A549 (cell line): ENCODE measurements at places on chromosomes 2 and 18.

DNA sequence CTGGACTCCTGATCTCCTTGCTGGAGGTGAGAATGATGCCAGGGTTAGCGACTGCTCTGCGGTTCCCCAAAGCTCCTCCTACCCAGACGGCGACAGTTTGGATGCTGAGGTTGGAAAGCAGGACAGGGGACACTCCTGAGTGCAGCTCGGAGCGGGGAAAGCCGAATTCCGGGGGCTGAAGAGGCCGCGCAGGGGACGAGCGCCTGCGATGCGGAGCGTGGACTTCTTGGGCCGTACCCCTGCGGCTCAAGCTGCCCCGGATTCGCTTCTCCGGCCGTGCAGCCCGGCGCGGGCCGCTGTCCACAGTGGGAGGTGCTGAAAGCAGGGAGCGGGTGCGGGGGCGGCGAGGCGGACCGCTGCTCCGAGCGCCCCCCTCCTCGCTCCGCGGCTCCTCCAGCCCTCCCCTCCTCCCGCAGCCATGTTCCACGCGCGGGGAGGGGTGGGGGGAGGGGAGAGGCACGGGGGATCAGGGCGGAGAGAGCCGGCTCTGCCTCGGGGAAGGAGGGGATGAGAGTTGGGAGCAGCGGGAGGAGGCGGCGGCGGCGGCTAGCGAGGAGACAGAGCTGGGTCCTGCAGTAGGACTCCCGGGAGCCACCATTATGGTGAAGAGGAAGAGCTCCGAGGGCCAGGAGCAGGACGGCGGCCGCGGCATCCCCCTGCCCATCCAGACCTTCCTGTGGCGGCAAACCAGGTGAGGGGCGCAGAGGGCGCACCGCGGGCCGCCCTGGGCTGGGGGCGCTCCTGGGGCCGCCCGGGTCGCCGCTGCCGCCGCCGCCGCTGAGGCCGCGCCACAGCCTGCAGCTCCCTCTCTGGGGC, at the start of gene UNC80:
TSS of gene UNC80 (plus strand) at position 359 of the 816 bp plus-strand sequence. CDS start at position 600, 241 bp downstream.
- peak; percentile 11 for DNase-seq

- DNase-seq: no peak
Observed at GRCh38 chr2:241933179-241933911, 63.8 kb downstream of the RTP5 start.

- no peak for DNase-seq
Observed at GRCh38 chr2:171287611-171288010, 126.9 kb upstream of the TLK1 start.

DNA sequence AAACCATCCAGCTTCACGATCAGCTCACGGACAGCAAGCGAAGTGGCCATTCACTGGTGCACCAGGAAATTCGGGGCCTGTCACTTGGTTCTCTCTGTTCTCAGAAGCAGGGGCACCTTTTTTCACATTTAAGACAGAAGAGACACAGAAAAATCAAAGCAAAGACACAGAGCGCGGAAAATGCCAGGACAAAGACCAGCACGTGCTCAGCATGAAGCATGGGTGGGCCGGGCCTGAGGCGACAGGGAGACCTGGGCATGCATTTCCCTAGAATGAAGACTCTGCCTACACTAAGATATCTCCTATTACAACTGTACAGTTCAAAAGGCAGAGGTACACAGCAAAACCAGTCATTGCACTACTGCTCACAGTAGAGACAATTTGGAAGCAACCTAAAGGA, 117.4 kb upstream of the ID2 start:
- no peak for DNase-seq

- DNase-seq: no peak
Observed at GRCh38 chr2:26727641-26728561, 35.4 kb downstream of the KCNK3 start.

DNA sequence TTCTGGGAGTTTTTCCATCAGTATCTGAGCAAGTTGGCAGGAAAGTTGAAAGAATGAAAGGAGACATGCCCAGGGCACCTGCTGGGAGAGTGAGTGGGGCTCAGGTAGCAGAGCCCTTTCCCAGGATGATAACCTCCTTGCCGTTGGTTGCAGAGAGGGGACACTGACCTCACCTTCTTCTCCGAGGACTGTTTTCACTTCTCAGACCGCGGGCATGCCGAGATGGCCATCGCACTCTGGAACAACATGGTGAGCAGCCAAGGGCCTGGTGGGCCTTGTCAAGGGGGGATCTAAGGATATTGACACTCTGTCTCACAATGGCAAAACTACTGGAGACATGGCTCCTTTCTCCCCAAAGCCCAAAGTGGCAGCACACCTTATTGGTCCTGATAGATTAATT, 118.8 kb upstream of the PPP1CB start:
- DNase-seq: no peak

GRCh38 chr2:46269001-46269400, 28.2 kb upstream of the EPAS1 start:
- DNase-seq: no peak

GRCh38 chr2:151544449-151544848, 134.7 kb downstream of the RIF1 start:
- DNase-seq: no peak

DNA sequence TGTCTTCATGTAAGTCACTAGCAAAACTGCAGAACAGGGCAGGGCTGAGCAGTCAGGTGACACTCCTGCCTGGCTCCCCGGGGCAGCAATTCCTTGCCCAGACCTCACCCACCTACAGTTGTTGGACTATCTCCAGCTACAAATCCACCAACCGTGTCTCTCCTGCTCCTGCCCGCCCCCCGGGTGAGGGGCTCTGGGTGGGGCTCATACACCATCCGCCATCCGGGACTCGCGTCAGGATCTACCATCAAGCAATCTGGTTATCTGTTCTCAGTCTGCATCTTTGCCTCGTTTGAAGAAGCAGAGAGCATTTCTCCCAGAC, 13.5 kb upstream of the GLI2 start:
- no peak for DNase-seq

- DNase-seq: no peak
Observed at GRCh38 chr2:68742626-68743415, 8.2 kb downstream of the ARHGAP25 start.

GRCh38 chr18:7436166-7436565, 130.9 kb upstream of the PTPRM start:
- DNase-seq: no peak

DNA sequence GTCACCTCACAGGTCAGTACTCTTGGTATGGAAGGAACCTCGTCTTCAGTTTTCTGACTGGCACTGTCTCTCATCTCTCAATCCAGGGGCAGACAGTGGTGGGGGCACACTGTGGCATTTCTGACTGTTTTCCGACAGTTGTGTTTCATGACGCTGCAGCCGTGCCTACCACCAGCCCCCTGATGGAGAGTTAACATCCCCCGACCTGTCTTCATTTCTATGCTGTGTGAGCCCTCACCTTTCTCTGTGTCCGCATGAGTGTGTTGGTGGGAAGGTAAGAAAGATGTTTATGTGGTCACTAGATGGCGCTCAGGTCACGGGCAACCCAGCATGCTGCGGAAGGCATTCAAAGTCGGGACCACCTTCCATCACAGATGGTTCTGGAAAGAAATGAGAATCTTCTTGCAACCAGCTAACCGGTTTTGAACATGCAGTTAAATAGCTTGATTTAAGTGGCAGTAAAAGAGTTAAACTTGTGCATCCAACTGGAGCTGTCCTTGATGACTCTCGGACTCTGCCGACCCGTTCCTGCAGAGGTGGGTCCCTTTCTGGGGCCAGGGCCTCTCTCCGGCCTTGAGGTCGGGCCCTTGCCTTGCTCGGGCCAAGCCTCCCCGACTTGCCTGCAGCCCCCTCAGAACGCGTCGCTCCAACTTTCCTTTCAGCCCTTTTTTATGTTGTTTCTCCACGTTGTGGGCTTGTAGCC, 92.4 kb downstream of the DYSF start:
- peak; percentile 78 for DNase-seq

GRCh38 chr2:26148501-26148900, 24.4 kb upstream of the GAREM2 start:
- no peak for DNase-seq

DNA sequence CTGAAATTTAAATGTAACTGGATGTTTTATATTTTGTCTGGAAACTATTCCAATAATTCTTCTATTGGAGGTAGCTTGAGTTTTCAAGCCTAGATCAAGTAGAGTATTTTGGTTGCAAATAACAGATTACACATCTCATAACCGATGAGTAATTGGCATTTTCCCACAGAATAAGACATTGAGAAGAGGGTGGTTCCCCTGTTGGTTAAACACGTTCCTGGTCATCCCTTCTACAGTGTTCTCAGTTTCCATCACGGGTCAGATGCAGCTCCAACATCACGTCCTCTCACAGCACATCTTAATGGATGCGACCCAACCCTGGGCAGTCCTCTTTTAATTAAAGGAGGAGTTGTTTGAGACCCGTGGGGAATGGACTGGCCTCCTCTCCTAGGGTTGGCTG, 149.0 kb upstream of the ZNF516 start:
- DNase-seq: no peak

- DNase-seq: no peak
Observed at GRCh38 chr2:50126845-50127244, 905.1 kb downstream of the NRXN1 start.

DNA sequence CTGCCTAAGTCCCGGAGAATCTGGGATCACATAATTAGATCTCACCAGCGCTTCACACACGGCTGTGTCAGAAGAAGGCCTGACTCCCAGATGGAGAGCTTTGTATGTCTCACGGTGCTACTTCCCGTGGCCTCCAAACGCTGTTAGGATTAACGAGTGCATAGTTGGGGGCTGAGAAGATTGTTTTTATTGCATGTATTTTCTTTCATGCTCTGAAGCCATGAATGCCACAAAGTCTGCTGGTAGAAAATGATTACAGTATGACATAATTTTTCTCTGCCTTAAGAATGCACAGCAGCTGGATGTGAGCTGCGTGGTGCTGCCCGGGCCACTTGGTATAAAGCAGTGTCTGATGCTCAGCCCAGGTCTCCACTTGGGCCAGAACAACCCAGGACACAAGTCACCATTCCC, 166.5 kb downstream of the SEPTIN10 start:
- no peak for DNase-seq

DNA sequence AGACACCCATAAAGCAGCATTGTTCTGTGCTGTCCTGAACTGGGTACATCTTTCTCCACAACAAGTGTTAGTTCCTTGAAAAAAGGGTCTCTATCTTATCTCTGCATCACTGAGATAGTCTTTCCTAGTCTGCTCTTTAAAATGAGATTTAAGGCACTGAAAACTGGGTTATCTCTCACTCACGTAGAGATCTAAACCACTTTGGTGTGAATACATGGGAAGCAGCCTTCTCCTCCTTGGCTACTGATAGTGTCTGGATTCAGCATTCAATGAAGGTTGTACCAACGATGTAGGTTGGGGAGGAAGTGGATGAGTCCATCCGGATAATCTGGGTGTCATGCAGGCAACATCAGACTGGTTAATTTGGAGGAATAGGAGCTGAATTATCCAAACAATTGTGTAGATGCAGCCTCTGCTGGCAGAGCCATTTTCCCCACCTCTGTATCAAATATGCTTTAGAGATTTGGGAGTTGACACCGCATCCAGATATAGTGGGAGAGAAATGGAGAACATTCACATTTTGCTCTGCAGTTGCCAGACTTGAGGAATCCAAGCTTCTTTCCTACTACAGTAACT, 15.9 kb upstream of the SIX3 start:
- DNase-seq: no peak

DNA sequence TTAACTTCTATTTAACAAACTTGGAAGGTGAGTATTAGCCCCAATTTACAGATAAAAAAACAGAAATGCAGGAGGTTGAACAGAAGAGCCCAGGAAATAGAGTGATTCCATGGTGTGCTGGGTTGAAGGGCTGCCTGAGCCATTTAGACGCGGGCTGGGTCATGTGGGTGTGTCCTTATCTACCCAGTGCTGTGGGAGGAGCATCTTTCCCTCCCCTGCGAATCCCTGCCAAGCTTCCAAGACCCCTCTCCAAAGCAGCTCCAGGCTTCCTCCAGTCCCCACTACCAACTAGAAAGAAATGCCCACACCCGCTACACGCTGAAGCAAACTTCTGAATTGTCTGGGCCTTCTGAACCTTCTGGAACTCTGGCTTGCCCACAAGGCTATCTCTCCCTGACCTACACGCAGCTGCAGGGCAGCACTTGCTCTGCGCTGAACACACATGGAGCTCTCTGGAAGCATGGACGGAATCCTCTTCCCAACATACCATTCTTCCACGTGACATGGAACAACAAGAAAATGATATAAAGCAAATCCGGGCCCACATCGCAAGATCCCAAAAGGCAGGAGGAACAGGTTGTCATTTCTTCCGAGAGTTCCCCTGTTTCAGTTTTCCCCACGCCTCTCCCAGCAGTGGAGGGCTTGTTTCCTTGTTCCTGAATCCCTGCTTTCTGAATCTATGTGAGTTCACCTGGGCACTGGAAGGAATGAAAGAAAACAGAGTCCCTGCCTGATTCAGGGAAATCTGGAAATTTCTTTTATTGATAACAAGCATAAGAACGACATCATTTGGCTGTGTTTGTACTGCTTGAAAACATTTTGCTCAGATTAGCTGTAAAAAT, 562.7 kb upstream of the ID2 start:
- no peak for DNase-seq

DNA sequence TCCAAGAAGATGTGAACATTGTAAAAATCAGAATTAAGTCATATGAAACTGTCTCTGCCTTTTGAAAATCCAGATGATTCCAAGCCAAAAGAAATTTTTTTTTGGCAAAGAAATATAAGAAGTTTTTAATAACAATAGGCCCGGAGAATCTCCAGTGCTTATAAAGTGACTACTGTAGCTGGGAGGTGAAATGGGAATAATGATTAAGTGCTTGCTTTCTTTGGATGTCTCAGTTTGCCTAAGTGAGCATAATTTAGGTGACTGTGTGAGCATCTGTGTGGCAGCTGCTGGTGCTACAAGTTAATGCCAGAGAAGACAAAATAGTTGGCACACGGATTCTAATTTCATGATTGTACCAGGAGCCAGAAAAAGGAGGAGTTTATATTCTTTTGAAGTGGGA, 185.0 kb downstream of the LTBP1 start:
- no peak for DNase-seq

DNA sequence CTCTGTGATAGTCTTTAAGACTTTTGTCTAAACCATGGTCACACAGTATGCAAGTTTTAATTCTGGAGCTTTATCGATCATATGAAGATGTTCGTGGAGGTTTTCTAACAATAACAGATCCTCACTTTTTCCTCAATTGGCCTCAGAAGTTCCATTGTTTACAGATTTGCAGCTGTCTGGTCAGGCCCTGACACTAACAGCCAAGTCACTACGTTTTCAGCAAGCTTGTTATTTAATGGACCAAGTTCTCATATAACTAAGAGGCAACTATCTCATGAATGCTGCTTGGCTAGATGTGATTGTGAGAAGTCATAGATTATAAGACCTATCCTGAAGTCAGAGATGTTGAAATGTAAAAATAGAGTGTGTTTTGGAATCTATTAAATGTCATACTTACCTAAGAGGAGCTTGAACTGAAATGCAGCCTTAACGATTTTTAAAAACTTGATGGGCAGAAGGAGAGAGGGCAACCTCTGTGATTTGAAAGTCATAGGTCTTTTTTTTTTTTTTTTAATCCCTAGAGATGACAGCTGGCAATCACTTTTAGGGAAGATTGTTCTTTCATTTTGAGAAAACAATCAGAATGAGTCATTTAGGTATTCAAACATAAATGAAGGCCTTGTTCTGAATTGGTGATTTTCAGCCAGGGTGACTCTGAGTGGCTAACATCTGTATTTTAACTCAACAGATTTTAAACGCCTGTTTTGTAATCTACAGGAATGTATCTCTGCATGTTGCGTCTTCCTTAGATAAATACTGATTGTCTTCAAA, 48.4 kb upstream of the NEMP2 start:
- no peak for DNase-seq

- DNase-seq: no peak
Observed at GRCh38 chr2:9074930-9075329, 71.4 kb upstream of the MBOAT2 start.

GRCh38 chr18:58512648-58513588, 116.0 kb downstream of the ALPK2 start:
- no peak for DNase-seq

GRCh38 chr18:44590956-44591670, 89.6 kb upstream of the SETBP1 start:
- no peak for DNase-seq
